ENCODE measurements at places on chromosomes 1 and 21.

GRCh38 chr1:186283374-186283773, 91.7 kb downstream of the TPR start:
- no peak for DNase-seq

GRCh38 chr1:119516680-119517079, 9.7 kb downstream of the HSD3B1 start:
- peak; percentile 0 for DNase-seq

DNA sequence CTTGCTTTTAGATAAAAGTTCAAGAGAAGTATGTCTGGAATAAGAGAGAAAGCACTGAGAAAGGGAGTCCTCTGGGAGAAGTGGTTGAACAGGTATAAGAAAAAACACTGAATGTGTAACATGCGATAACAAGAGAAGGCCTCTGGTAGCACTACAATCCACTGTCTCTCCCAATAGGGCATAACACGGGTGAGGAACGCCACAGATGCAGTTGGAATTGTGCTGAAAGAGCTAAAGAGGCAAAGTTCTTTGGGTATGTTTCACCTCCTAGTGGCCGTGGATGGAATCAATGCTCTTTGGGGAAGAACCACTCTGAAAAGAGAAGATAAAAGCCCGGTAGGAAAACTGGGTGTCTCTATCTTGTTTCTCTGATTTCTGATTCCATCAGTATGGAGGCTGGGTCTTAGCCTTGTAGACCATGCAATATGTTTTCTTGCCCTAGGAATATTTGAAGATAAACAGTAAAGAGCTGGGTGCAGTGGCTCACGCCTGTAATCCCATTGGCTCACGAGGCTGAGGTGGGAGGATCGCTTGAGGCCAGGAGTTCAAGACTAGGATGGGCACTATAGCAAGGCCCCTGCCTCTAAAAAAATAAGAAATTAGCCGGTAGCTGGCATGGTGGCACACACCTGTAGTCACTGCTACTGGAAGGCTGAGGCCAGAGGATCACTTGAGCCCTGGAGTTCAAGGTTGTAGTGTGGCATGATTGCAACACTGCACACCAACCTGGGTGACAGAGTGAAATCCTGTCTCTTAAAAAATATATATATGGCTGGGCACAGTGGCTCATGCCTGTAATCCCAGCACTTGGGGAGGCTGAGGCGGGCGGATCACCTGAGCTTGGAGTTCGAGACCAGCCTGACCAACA, 40.4 kb downstream of the DAP3 start:
- DNase-seq = peak; percentile 66

GRCh38 chr1:76133977-76134376, 59.4 kb downstream of the ST6GALNAC3 start:
- no peak for DNase-seq

DNA sequence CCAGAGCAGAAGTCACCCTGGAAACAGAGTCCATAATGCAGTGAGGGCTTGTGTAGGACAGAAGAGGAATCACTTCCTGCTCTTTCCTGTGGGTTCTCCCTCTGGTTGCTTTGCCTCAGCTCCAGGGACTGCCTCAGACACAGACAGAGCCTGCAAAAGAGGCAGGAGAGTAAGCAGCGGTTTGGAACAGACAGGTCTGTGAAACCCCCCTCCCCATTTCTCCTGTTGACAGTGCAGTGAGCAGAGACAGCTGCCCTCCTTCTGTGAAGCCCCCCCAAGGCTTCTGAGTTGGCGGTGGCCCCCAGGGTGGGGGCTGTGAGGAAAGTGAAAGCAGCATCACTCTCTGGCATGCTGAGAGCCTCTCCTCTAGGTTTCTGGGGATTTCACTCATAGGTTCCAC, 53.0 kb downstream of the MAB21L3 start:
- DNase-seq = peak; percentile 9

- peak; percentile 54 for DNase-seq
These were observed 65.4 kb downstream of the UBIAD1 start for GRCh38 chr1:11338284-11338924.

DNA sequence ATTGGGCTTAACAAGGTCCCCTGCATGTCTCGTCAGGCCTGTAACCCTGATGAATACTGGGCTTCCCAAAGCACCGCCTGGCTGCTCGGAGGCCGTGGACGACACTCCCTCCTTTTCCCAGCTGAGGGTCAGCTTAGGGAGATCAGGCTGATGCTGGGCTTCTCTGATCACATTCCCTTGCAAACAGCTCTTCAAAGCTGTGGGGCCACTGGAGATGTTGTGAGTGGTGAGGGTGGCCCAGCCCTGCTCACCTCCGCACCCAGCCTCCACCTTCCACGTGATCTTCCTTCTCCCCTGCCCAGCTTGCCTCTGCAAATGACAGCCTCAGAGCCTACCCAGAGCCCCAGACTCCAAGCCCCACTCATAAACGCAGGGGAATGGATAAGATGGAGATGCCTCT, 195.4 kb downstream of the GRIK3 start:
- DNase-seq = no peak

Data from NCI-H69 (cell line).